ENCODE measurements at places on chromosomes 3 and 15.

- no peak for DNase-seq
These were observed 22.7 kb downstream of the EFL1 start for GRCh38 chr15:82239685-82240391.

DNA sequence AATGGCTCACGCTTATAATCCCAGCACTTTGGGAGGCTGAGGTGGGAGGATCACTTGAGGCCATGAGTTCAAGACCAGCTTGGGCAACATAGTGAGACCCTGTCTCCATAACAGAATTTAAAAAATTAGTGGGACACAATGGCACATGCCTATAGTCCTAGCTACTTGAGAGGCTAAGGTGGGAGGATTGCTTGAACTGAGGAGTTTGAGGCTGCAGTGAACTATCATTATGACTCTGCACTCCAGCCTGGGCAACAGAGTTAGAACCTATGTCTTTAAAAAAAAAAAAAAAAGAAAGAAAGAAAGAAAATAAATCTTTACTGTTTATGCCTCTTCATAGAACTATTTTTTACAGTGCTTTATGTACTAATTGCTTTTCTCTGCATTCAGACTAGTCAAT, 84.6 kb upstream of the LMOD3 start:
- no peak for DNase-seq

DNA sequence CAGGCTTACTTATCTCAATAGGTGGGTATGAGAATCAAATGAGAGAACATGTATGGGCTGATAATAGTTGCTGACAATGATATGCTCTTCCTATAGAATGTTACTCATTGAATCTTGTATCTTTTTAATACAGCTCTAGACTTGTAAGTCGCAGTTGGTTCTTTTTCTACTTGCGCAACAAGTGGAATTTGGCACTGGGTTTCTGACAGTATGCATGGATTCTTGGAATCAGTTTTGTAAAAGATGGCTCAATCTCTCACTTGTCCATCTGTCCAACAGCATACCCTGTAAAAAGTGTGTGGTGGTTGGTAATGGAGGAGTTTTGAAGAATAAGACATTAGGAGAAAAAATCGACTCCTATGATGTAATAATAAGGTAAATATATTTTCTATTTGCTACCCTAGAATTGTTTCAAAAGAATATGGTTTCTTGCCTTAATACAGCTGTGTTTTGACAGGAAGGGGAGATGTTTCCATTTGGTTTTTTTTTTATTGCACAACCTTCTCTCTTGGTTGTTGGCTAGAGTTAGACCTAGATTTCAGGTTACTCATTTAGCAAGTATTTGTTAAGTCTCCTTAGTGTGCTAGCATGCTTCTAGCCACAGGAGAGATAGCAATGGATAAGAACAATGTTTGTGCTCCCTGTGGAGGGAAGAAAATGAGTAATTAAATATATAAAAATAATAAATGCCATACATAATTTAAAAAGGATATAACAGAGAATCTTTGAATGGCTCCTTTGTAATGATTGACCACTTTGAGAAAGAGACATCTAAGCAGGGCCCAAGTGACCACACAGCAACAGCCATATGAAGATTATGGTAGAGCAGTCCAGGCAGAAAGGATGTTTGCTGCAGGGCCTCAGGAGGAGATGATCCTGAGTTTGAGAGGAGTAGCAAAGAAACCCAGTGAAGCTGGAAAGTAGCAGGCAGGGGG, 21.8 kb downstream of the ST3GAL6 start:
- no peak for DNase-seq

- no peak for DNase-seq
These were observed 415.5 kb upstream of the ARPP21 start for GRCh38 chr3:35223632-35224394.

DNA sequence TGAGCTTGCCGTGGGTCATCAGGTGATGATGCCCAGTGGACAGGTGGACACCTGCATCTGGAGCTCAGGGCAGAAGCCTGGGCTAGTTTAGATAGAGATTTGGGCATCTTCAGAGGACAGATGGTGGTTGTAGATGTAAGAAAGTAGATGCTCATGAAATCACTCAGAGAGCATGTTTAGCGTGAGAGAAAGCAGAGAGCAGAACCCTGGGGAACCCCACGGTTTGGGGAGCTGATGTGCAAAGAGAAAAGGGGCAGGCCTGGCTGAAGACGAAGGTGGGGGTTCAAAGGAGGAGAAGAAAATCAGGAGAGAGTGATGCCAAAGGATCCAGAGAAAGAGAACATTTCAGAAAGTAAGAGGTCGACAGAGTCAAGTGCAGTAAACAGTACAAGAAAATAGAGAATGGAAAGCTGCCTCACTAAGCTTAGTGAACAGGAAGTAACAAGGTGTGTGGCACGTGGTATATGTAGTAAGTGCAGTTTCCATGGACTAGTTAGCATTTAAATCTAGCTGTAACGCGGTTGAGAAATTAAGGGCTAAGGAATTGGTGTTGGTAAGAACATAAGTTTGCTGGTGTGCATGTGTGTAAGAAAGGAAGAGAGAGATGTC, 13.5 kb downstream of the TIGIT start:
- DNase-seq = no peak

DNA sequence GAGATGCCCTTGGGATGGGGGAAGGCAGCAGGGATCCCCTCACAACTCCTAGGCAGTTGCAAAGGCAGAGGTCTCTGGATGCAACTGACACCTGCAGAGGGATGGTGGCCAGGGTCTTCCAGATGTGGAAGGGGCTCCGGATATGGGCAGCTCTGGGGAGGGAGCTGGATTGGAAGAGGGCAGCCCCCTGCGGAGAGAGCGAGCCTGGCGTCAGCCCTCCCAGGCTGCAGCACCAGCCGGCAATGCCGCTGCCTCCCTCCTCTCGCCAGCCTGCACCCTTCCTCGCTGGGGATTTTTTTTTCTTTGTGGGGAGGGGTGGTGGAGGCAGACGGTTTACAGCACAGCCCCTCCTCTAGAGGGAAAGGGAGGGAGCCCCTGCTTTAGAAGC, 1.6 kb downstream of the INSYN1 start:
- no peak for DNase-seq

DNA sequence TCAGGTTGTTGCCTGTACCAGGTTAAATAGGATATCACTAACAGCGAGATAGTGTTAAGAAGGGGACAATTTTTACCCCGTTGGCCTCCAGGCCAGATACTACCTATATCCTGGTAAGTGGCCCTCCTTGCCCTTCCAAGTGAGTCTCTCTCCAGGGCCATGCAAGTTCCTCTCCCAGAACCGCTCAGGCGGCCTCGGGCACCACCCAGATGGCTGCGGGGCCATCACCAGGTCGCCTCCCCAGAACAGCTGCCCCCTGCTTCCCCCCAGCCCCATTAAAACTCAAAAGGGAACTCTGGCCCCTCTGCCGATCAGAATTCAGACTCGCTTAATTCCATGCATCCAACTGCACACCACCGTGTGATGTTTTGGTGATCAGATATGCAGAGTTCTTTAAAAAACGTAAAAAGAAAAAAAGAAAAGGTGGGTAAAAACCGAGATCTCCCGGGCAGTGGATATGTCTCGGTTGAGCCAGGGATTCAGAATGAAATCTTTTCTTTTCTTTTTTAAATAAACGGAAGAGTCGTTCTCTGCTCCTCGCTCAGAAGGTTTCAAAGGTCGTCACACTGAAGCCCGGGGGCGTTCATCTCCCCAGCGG, 1.9 kb upstream of the TRIM71 start:
- no peak for DNase-seq

GRCh38 chr3:49813497-49814174, at the start of gene UBA7:
Gene UBA7, minus strand, starts transcription at chr3:49813953. Its CDS starts 166 bp downstream, at chr3:49813787.
- no peak for DNase-seq

GRCh38 chr3:45841420-45841756, 531 bp downstream of the LZTFL1 start:
- DNase-seq = no peak

DNA sequence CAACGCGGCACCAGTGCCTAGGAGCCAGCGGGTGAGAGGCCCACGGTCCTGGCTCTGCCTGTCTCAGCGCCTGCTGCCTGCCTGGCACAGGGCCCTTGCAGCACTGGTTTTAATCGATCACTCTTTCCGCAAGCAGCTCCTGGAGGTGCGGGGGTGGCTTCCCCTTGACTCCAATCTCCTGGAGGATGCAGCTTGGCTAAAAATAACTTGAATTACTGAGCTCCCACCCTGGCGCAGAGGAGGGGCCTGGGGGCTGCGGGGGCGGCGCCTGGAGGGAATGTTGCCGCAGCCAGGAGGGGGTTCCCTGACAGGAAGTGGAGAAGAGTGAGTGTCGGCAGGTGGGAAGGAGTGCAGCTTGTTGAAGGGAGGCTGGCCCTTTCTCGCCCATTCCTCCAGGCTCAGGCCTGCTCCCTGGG, 9.9 kb upstream of the RPL29 start:
- DNase-seq = no peak

GRCh38 chr15:29220852-29221251, 48.8 kb downstream of the NSMCE3 start:
- DNase-seq = no peak

- DNase-seq = no peak
These were observed 451.5 kb downstream of the FGF12 start for GRCh38 chr3:192275741-192276355.

- DNase-seq = no peak
These were observed at the start of gene EFCC1 for GRCh38 chr3:129001101-129001805. Gene EFCC1, plus strand, starts transcription at chr3:129001304. Its CDS starts 325 bp downstream, at chr3:129001629.

GRCh38 chr3:31839144-31839917, 141.7 kb downstream of the OSBPL10 start:
- no peak for DNase-seq

DNA sequence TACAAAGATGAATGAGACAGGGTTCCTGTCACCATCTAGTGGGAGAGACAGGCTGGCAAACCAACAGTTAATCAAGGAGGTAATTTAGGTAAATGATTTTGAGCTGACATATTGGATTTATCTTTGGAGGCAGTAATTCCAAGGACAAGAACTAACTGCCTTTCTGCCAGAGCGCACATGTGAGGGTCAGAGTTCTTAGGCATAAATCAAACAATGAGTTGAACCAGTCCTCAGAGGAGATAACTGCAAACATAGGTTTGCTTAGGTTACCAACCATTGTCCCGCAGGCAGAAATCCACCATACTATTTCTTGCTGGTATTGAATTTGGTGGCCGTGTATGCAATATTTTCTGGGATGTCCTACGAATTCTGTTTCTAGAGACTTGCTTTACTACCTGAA, 14.2 kb upstream of the PPP1R2 start:
- no peak for DNase-seq

- no peak for DNase-seq
These were observed 30.8 kb upstream of the LMCD1 start for GRCh38 chr3:8470801-8471200.

- DNase-seq = no peak
These were observed 672.2 kb downstream of the DIPK2A start for GRCh38 chr3:144643771-144644198.

GRCh38 chr15:27889258-27889657, 209.9 kb downstream of the OCA2 start:
- no peak for DNase-seq

GRCh38 chr3:64568895-64569517, 118.8 kb downstream of the ADAMTS9 start:
- no peak for DNase-seq

- no peak for DNase-seq
These were observed 69.0 kb upstream of the THBS1 start for GRCh38 chr15:39511916-39512260.

- no peak for DNase-seq
These were observed 425.8 kb upstream of the MDFIC2 start for GRCh38 chr3:70738291-70738681.

DNA sequence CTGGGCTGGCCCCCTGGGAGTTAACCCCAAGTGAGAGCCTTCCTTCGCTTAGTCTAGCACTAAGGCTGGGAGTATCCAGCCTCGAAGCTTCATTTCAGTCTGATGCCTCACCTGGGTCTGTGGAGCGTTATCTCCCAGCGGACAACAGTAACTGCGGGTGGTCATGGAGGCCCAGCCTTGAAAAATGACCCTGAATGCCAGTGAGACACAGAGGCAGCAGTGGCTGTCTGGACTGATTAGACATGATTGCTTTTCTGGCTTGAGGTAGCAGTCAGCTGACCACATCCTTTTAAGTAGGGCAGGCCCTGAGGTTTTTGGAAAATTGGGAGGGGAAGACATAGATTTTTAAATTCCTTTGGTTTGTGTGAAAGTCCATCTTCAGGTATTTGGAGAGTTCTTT, 28.2 kb upstream of the TRIM59 start:
- DNase-seq = no peak

DNA sequence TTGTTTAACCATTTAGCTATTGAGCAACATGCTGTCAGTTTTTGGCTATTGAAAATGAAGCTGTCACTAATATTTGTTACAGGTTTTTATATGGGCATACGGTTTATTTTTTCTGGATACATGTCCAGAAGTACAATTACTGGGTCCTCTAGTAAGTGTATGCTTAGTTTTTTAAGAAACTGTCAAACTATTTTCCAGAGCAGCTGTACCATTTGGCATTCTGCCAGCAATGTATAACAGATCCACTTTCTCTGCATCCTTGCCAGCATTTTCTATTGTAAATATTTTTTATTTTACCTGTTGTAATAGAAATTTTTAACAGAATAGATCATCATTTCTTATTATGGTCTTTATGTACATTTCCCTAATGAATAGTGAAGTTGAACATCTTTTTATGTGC, 658.8 kb downstream of the EDEM1 start:
- no peak for DNase-seq

GRCh38 chr3:165211721-165212120, 15.5 kb upstream of the SLITRK3 start:
- no peak for DNase-seq

All from activated CD8-positive, alpha-beta memory T cell treated with anti-CD3 and anti-CD28 coated beads for 4 hours (primary cell).